D721Med (cell line): ENCODE measurements at places on chromosomes 1 and 21.

- DNase-seq: no peak
Observed at GRCh38 chr1:224542783-224543440, 73.2 kb upstream of the CNIH3 start.

DNA sequence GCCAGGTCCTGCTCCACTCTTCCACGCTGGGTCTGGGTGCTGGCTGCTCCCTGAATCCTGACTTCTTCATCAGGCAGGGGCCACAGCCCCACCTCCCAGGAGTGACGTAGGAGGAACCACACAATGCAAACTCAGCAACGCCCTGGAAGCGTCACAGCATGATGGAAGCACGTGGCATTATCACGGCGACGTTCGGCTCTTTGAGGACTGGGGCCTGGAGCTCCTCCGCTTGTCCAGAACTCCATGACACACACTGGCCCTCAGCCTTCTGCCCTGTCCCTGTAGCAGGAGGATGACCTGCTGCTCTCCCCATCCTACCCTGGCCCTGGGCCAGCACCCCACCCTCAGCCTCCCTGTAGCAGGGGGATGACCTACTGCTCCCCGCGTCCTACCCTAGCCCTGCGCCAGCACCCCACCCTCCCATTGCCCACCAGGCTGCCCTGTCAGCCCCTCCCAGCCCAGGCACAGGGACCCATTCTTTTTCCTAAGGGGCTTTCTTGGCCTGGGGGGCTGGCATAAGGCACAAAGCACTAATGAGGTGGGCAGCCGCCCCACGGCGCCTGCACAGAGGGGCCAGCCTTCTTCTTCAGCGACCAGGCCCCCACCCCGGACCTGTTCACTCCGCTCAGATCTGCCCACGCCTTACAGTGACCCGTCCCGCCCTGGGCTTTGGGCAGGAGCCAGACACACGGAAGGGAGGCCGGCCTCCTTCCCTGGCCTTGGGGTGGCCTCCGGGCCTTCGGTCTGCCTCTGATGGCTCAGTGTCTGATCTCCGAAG lies 65.7 kb downstream of the DHRS3 start:
- no peak for DNase-seq

DNA sequence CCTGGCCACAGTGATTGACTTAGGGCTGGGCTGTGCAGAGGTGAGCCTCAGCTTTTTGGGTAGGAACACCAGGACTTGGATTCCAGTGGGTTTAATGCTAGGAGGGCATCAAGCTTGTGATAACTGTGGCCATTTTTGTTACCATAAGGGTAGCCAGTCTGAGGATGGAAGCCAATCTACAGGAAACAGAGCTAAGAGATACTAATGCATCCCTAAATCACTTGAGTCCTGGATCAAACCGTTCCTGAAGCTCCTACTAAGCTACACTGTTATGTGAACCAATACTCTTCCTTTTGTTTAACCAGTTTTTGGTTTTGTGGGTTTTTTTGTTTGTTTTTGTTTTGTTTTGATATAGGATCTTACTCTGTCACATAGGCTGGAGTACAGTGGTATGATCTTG lies 12.2 kb downstream of the KIAA2013 start:
- DNase-seq: no peak

GRCh38 chr1:69284508-69284907 lies 283.2 kb upstream of the LRRC7 start:
- no peak for DNase-seq

GRCh38 chr1:51960262-51960661 lies 30.2 kb downstream of the RAB3B start:
- DNase-seq: no peak

DNA sequence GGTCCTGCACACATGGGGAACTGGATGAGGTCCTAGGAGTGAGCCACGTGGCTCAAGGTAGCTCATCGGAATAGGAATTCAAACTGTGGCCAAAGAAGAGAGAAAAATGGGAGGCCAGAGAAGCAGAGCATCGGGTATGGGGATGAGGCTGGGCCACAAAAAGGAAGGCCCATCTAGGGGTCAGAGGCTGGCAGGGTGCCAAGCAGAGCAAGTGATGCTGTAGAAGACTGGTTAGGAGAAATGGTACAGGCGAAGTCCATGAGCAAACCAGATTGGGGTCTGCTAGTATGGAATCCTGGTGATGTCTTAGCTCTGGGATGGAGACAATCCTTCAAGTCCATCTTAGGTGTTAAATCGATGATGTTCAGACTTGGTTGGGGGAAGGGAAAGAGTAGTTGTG lies 68.0 kb downstream of the TEX35 start:
- no peak for DNase-seq

- no peak for DNase-seq
Observed at GRCh38 chr1:58551186-58552140, 4.9 kb upstream of the OMA1 start.

DNA sequence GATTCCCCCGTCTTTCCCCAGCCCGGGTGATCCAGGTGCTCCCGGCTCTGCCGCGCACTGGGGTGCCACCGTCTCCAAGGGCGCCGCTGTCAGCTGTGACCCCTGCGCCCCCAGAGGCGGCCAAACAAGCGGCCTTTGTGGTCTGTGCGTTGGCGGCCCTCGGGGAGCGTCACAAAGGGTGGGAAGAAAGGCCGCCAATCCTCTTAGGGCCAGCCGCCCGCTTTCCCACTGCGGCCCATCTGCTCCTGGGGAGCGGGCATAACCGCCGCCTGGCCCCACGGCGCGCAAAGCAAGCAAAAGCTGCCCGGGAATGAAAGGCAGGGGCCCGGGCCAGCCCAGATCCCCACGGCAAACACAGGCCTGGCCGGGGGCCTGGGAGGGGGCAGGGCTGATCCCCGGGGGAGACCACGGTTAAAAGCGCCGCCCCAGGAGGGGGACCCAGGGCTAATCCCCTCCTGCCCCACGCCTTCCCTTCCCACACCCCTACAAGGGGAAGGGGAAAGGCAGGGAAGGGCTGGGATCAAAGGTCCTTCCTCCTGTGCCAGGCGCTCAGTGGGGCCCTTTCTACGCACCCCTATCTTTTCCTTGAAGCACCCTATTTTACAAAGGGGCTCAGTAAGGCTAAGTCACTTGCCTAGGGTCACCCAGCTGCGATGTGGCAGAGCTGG lies 24.0 kb downstream of the C1QB start:
- DNase-seq: peak; percentile 41

DNA sequence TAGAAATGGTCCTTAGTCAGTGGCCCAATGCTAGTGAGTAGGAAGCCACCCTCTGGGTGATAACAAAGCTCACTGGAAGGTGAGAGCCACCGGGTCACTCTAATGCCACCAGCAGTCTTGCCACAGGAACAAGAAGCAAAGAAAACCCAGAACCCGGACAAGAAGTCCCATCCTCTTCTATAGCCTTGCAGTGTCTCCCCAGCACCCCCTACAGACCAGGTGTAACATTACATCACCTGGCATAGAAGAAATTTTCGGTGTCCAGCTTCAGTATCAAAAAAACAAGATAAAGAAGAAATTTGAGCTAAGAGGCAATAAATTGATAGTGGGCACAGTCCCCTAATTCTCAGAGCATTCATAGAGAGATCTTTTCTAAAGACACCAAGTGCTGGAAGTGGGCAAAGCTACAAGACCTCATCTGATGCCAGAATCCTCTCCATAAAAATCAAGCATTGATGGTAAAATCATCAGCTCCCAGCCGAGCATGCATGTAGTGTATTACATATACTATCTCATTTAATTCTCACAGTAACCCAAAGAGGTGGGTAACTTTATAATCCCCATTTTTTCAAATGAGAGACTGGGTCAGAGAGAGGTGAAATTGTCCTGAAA lies 491.0 kb downstream of the MATN1 start:
- DNase-seq: no peak

- DNase-seq: no peak
Observed at GRCh38 chr1:229716069-229716468, 90.0 kb downstream of the URB2 start.

- no peak for DNase-seq
Observed at GRCh38 chr1:194731025-194731424, 1544.6 kb upstream of the B3GALT2 start.
